ENCODE measurements at places on chromosomes 16 and 17. TPM values are rescaled to one million over a fixed set of nuclear protein-coding genes. Genes with fewer than 3 reads are reported as not detected.
A peak's percentile ranks its signal among the peaks of the same experiment; 100 is the strongest.

- peaks cover 7% of the 10 kb centered on the region for H3K36me3 ChIP-seq
- peaks cover 3% of the 10 kb centered on the region for H3K4me1 ChIP-seq
- H3K27me3 ChIP-seq: no peaks in the 10 kb centered on the region
Observed at GRCh38 chr16:10756574-10756973, 12.9 kb downstream of the NUBP1 start.

GRCh38 chr16:55372792-55373488 is 48.9 kb downstream of the IRX6 start:
- H3K27me3 ChIP-seq: peaks cover 2% of the 10 kb centered on the region
- H3K4me1 ChIP-seq: no peaks in the 10 kb centered on the region
- H3K27ac ChIP-seq: no peak overlapping the region
- DNase-seq: no peak
- H3K36me3 ChIP-seq: no peaks in the 10 kb centered on the region
- no peak overlapping the region for H3K4me3 ChIP-seq

DNA sequence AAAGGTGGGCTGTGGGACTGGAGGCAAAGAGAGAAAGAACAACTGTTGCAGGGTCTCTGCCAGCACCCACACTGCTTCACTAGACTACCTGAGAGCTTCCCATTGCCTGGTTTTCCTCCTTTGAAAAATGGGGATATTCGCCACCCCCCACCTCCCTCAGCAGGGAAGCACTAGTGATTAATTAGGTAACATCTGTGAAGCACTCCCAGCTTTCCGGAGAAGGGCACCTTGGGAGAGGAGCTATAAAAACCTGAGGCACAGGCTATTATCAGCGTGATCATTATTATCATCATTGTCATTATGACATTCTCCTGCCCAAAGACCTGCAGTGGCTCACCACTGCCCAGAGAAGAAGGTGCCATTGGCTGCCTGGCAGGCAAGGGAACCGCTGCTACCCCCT is 83.5 kb downstream of the XYLT1 start:
- no peak overlapping the region for H3K27ac ChIP-seq
- no peak overlapping the region for H3K4me3 ChIP-seq
- no peaks in the 10 kb centered on the region for H3K27me3 ChIP-seq

- no peaks in the 10 kb centered on the region for H3K36me3 ChIP-seq
- no peak for DNase-seq
- no peaks in the 10 kb centered on the region for H3K4me1 ChIP-seq
- H3K27me3 ChIP-seq: no peaks in the 10 kb centered on the region
Observed at GRCh38 chr17:49349541-49349940, 12.5 kb downstream of the ZNF652 start.

DNA sequence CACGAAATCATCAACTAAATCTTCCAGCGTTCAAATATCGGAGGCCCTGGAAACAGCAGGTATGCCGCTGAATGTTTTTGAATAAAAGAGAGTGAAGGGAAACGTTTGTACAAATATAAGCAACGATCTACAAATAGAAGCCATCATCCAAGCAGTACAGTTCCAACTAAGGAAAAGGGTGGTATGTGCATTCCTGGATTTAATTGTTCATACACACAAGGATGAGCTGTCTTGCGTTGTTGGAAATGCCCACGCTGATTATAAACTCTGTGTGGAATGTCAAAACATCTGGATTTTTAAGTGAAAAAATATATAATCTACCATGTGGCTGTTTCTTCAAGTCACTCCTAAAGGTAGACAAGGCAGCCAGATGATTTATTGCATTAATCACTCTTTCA is 191.8 kb upstream of the HSBP1 start:
- peaks cover 3% of the 10 kb centered on the region for H3K4me1 ChIP-seq

GRCh38 chr16:89286096-89286495 is 68.6 kb downstream of the ZNF778 start:
- H3K4me1 ChIP-seq: no peaks in the 10 kb centered on the region
- DNase-seq: no peak

- no peak for DNase-seq
- no peak overlapping the region for H3K27ac ChIP-seq
- H3K27me3 ChIP-seq: no peaks in the 10 kb centered on the region
- H3K36me3 ChIP-seq: no peaks in the 10 kb centered on the region
- no peak overlapping the region for H3K4me3 ChIP-seq
Observed at GRCh38 chr17:83057793-83058265, 21.6 kb upstream of the METRNL start.

- peak overlapping the region; percentile 38 for H3K4me3 ChIP-seq
- H3K27me3 ChIP-seq: peaks cover 52% of the 10 kb centered on the region
- no peaks in the 10 kb centered on the region for H3K4me1 ChIP-seq
- H3K27ac ChIP-seq: no peak overlapping the region
Observed at GRCh38 chr16:50548909-50549560, 839 bp downstream of the NKD1 start.

DNA sequence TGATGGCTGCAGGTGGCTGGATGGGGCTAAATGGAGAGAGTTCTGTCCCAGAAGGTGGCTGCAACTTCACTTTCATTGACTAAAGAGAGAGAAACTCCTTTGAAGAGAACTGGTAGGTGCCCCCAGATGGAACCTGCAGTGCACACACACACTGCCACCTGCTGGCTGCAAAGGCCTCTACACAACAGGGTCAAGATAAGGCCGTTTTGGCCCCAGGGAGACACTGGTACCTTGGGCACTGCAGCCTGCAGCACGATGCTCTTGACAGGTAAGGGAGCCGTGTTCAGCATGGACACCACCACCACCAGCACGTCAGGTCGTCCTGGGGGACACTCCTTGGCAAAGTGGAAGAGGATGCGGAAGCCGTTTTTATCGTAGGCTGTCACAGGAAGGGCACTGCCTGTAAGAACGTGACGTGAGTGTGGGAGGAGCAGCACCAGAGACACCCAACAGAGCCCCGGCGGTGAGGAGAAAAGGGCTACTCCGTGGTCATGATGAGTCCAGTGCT is 22.7 kb downstream of the GGA3 start:
- peak; percentile 72 for DNase-seq
- no peak overlapping the region for H3K4me3 ChIP-seq
- peaks cover 3% of the 10 kb centered on the region for H3K4me1 ChIP-seq
- H3K27me3 ChIP-seq: no peaks in the 10 kb centered on the region

GRCh38 chr17:44086364-44087311 is 16.1 kb downstream of the G6PC3 start:
- H3K4me1 ChIP-seq: peaks cover 16% of the 10 kb centered on the region
- peak; percentile 91 for DNase-seq
- peak overlapping the region; percentile 89 for H3K27ac ChIP-seq
- peaks cover 30% of the 10 kb centered on the region for H3K36me3 ChIP-seq

DNA sequence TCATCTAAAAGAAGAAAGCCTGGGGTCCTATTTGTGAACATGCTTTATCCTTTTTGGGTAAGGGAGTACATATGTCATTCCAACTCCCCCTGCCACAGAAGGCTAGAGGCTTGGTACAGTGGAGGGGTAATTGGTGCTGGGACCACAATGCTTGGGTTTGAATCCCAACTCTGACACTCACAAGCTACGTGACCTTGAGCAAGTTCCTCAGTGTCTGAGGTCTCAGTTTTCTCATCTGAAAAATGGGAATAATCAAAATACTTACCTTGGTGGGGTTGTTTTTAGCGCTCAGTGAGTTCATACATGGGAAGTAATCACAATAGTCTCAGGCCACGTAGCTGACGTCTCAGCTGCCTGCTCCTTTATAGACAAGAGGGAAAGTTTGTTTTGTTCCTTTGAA is 150.8 kb downstream of the CPPED1 start:
- H3K36me3 ChIP-seq: no peaks in the 10 kb centered on the region
- no peak overlapping the region for H3K27ac ChIP-seq
- H3K4me3 ChIP-seq: no peak overlapping the region
- no peak for DNase-seq
- H3K27me3 ChIP-seq: no peaks in the 10 kb centered on the region

DNA sequence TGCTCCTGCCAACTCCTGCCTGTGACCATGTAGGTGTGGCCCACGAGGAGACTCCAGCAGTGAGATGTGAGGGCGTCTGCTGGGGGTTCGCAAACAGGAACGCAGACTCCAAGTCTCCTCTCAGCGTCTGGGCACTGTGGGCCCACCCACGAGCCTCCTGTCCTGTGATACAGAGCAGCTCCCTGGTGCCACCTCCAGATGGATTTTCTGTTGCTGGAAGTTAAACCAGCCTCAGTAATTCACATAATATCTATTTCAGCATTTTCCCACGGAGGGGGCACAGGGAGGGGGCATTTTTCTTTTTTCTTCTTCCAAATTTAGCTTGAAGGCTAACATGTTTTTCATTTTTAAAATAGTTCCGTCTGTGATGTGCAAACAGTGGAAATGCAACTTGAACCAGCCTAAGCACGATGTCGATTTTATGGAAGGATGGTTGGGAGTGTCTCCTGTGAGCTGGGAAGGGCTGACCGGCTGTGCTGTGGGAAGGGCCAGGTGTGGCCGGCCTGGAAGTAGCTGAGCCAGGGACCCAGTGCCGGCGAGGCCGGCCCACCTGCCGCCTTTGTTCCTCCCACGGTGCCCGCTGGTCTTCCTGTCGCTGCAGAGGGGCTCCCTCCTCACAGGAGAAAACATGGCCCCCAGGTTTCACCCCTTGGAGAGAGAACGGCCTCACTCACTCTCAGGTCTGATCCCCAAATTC is 3.9 kb upstream of the RAB40B start:
- H3K4me3 ChIP-seq: no peak overlapping the region
- DNase-seq: no peak
- no peaks in the 10 kb centered on the region for H3K36me3 ChIP-seq
- no peak overlapping the region for H3K27ac ChIP-seq
- H3K4me1 ChIP-seq: peaks cover 4% of the 10 kb centered on the region

DNA sequence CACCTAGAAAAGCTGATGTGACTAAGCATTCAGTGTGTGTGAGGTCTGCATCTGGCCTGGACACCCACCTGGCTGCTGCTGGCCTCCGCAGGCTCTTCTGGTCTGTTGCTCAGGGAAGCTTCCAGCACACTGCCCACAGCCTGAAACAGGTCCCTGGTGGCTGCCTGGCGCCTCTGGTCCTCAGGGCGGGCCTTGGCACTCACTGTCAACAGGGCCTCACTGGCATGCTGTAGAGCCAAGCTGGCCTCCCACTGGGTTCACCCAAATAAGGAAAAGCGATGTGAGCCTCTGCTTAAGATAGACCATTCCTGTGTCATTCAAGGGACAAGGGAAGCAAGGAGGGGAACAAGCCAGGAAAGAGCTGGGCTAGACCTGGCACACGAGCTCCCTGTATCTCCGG is 70.6 kb upstream of the BCO1 start:
- H3K27ac ChIP-seq: no peak overlapping the region
- DNase-seq: no peak
- no peaks in the 10 kb centered on the region for H3K4me1 ChIP-seq
- no peaks in the 10 kb centered on the region for H3K36me3 ChIP-seq

DNA sequence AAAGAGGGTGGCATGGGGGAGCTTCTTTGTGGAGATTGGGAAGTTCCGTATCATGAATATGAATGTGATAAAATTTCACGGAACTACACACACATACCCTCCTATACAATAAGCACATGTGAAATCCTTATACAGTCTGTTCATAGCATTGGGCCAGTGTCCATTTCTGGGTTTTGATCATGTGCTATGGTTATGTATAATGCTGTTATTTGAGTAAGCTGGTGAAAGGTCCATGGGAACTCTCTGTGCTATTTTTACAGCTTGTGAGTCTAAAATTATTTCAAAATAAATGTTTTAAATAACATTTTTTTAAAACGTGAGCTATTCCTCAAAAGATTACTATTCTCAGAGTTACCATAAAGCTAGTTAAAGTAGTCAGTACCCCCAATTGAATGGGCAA is 205.2 kb upstream of the CACNG5 start:
- DNase-seq: no peak
- no peak overlapping the region for H3K4me3 ChIP-seq
- no peaks in the 10 kb centered on the region for H3K36me3 ChIP-seq
- peaks cover 7% of the 10 kb centered on the region for H3K4me1 ChIP-seq

DNA sequence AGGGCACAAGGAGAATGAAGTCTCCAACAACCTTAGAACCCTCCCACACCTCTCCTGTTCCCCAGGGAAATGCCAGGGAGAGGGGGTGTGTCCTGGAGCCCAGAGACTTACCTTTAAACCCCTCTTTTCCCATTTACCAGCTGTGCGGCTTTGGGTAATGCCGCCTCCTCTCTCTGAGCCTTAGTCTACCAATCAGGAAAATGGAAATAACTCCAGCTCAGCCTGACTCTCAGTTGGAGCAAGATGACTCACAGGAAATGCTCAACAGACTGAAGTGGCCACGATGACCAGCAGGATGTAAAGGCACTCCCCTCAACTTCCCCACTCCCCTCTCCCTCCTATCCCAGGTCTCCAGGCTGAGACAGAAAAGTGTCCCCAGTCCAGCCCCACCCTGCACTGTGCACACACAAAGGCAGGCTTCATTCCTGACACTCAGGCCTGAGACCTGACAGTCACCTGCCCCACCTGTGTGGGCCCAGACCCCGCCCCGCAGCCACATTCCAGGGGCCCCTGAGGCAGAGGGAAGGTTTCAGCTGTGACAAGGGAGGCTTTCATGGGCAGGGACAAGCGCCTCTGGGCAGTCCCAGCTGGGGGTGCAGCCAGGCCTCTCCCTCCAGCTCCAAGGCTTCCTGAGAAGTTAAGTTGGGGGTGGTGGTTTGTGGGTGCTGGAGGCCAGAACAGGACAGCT is 3.0 kb upstream of the KRT15 start:
- peak; percentile 56 for DNase-seq
- H3K4me3 ChIP-seq: no peak overlapping the region
- H3K27ac ChIP-seq: peak overlapping the region; percentile 61
- peaks cover 11% of the 10 kb centered on the region for H3K4me1 ChIP-seq

- DNase-seq: no peak
- H3K36me3 ChIP-seq: no peaks in the 10 kb centered on the region
- H3K4me1 ChIP-seq: no peaks in the 10 kb centered on the region
- H3K27me3 ChIP-seq: no peaks in the 10 kb centered on the region
- no peak overlapping the region for H3K27ac ChIP-seq
- H3K4me3 ChIP-seq: no peak overlapping the region
Observed at GRCh38 chr17:79332011-79332554, 257.5 kb downstream of the ENGASE start.

- H3K4me3 ChIP-seq: peak overlapping the region; percentile 63
- H3K27ac ChIP-seq: peak overlapping the region; percentile 8
- no peaks in the 10 kb centered on the region for H3K4me1 ChIP-seq
Observed at GRCh38 chr16:66695935-66696668, 441 bp downstream of the CMTM4 start.

- H3K27me3 ChIP-seq: no peaks in the 10 kb centered on the region
- H3K4me1 ChIP-seq: no peaks in the 10 kb centered on the region
- no peaks in the 10 kb centered on the region for H3K36me3 ChIP-seq
- DNase-seq: peak; percentile 88
- H3K27ac ChIP-seq: no peak overlapping the region
Observed at GRCh38 chr16:80273635-80274538, 266.9 kb upstream of the DYNLRB2 start.

- H3K4me3 ChIP-seq: no peak overlapping the region
- no peaks in the 10 kb centered on the region for H3K4me1 ChIP-seq
- H3K27ac ChIP-seq: no peak overlapping the region
- DNase-seq: no peak
Observed at GRCh38 chr16:14452066-14452465, 178.0 kb downstream of the PARN start.

The CD68 gene
- 16.2 TPM for total RNA-seq

The TNP2 gene
- total RNA-seq: not detected

The ZMYND15 gene
- total RNA-seq: 0.51 TPM

The KRT33A gene
- total RNA-seq: not detected

The PIRT gene
- total RNA-seq: not detected

The SLC38A7 gene
- 30.1 TPM for total RNA-seq

The CDH5 gene
- under 0.01 TPM for total RNA-seq

The LITAF gene
- total RNA-seq: 79.6 TPM

The TEDC2 gene
- 1.7 TPM for total RNA-seq

The GLTPD2 gene
- total RNA-seq: not detected

Measured in fibroblast of lung (primary cell).